ENCODE measurements at places on chromosomes 5 and 9.

DNA sequence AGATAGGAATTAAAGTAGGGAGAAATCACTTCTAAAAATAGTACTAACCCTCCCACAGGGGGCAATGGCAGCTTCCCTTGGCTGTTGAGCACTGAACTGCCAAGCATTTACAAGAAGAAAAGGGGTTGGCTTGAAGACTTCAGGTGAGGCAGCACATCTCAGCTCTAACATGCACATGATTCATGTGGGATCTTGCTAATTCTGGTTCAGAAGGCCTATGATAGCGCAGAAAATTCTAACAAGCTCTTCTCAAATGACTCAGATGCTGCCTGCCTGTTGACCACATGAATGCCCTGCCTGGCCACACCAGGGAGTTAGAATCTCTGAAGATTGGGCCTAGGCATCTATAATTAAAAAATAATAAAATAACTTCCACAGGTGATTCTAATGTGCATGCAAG lies 22.6 kb downstream of the CD180 start:
- DNase-seq = no peak

DNA sequence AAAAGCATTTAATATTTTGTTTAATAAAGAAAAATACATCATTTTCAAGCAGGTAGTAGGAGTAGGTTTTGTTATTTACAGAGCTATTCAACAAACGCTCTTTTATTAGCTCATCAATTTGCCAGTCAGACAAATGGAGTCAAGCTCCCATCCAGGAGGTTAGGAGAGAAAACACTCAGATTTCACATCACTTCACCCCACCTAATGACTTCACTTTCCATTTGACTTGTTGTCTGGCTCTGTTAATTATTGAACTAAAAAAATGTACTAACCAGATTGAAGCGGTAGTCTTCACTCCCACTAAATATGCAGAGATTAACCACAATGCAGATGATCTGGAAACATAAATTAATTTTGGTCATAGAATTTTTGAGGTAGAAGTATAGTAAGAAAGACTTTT lies 193.6 kb upstream of the VCAN start:
- DNase-seq = no peak

GRCh38 chr9:84003246-84003645 lies 22.6 kb downstream of the RMI1 start:
- no peak for DNase-seq

- no peak for DNase-seq
These were observed 589.1 kb downstream of the MTRR start for GRCh38 chr5:8458038-8458383.

DNA sequence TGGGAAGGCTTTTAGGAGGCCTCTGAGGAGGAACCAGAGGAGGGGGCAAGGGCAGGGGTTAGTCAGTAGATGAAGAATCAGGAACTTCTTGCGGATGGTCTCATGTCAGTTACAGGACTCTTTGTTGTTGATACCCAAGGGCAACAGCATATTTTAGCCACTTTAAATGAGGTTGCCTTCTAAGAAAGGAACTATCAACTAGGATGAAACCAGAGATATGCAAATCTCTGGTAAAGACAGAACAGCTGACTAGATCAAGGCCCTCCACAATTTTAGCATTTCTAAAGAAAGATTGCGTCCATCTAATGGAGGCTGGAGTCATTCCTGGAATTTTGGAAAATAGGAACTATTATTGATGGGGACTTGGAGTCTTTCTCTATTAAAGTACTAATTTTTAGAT lies 57.7 kb upstream of the KLF4 start:
- no peak for DNase-seq

- no peak for DNase-seq
These were observed 190.6 kb upstream of the C9orf72 start for GRCh38 chr9:27763831-27764230.

- no peak for DNase-seq
These were observed 28.1 kb downstream of the TMOD1 start for GRCh38 chr9:97529363-97530076.

DNA sequence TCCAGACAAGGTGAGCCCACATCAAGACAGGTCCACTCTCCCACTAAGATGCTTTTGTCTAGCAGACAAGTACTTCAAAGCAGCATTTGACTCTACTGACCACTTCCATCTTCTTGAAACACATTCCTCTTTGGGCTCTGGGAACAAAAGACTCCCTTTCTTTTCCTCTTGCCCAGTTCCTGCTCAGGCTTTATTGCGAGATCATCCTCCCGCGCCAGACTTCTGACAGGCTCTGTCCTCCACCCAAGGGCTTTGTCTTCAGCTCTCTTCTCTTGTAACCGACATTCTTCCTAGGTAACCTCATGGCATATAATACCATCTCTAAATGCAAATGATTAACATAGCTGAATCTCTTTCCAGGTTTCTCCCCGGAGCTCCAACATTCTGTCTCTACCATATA lies 85.8 kb downstream of the NUDT12 start:
- DNase-seq = no peak

DNA sequence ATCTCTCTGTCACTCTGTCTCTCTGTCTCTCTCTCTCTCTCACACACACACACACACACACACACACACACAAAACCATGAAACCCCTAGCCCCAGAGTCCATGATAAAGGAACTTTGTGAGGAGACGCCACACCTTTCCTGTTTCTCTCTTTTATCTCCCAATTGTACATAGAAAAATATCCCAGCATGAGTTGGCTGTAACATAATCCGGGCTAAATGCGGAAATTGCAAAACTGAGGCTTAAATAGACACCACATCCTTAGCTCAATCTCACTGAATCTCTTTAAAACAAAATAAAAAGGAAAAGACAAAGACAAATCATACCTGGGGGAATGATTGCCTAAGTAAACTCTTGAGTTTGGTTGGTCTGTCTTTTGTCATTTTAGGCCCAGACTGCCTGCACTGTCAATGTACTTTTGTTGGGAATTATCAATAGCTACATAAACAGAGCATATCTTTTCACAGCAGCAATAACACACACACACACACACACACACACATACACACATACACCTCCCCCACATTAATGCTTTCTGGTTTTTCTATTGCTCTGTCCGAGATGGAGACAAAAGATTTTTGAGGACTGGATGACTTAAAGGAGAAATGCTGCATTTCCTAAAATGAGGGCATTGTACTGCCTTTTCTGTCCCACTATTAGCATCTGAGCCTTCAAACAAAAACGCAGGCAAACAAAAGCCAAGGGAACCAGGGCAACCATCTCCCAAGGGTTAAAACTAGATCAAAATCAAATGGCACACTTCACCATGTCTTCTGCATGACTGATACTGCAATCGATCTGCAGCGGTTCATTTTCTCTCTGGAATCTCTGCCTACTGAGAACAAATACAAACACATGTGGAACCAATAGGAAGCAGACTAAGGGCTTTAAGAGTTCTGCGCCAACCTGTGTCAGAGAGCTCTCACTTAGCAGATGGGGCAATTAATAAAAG lies 321.5 kb downstream of the NFIB start:
- DNase-seq = no peak

GRCh38 chr9:105007143-105007542 lies 79.2 kb upstream of the ABCA1 start:
- no peak for DNase-seq

- no peak for DNase-seq
These were observed 65.3 kb upstream of the ADRB2 start for GRCh38 chr5:148760945-148761638.

- no peak for DNase-seq
These were observed 104.8 kb downstream of the GNA14 start for GRCh38 chr9:77543131-77543822.

- no peak for DNase-seq
These were observed 20.3 kb downstream of the LMX1B start for GRCh38 chr9:126633881-126634558.

DNA sequence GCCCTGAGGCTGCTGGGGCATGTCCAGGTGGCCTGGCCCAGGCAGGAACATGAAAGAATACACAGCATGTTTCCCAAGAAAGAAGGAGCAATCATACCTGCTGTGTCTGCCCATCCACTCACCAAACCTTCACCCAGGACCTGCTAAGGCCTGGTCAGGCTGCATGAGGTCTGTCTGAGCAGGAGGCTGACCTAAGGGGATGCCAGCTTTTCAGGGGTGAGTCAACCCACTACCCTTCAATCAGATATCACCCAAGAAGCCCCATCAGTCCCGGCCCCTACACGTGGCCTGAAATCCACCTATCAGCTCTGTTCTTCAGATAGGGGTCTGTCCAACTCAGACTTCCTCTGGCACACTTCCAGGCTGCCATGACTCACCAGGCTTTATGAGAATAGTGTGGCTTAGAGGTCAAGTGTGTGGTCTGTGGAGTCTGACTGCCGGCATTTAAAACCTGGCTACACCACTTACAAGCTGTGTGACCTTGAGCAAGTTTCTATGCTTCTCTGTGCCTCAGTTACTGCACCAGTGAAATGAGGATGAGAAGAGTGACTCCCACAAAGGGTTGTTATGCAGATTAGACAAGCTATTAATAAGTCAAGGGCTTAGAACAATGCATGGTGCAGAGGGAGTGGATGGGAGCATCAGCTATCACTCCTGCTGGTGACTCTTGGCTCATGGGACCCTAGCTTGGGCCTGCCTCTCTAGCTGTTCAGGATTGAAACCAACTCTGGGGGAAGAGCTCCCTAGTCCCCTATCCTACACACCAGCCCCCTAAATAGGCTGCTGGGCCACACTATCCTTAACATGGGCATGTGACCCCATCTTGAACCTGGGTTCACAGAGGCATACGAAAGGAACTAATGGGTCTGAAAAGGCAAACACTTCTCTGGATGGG lies 130.3 kb downstream of the PAX5 start:
- no peak for DNase-seq

DNA sequence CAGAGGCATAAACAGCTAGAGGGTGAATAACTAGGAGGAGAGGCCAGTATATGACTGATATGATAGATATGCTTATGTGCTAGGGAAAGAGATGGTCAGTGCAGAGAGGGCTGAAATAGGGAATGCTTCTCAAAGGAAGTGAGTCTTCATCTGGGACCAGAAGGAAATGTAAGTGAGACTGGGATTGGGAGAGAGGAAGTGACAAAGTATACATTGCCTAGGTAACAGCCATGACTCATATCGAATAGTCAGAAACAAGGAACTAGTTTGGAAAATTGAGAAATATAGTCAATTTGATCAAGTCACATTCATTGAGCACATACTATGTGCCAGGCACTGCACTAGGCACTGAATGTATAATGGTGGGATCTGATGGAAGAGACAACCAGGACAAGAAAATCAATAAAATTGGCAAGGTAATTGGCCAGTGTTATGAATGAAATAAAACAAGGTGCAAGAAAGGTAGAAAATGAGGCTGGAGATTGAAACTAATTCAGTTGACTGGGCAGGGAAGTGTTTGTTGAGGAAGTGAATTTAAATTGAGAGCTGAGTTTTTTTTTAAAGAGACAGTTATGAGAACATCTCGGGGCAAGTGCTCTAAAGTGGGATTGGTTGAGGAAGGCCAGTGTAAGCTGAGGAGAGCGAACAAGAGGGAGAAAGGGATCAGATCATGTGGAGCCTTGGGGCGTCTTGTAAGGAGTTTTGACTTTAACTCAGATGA lies 4.3 kb downstream of the ERAP2 start:
- DNase-seq = no peak

- no peak for DNase-seq
These were observed 188.9 kb downstream of the SGCD start for GRCh38 chr5:156515803-156516360.

DNA sequence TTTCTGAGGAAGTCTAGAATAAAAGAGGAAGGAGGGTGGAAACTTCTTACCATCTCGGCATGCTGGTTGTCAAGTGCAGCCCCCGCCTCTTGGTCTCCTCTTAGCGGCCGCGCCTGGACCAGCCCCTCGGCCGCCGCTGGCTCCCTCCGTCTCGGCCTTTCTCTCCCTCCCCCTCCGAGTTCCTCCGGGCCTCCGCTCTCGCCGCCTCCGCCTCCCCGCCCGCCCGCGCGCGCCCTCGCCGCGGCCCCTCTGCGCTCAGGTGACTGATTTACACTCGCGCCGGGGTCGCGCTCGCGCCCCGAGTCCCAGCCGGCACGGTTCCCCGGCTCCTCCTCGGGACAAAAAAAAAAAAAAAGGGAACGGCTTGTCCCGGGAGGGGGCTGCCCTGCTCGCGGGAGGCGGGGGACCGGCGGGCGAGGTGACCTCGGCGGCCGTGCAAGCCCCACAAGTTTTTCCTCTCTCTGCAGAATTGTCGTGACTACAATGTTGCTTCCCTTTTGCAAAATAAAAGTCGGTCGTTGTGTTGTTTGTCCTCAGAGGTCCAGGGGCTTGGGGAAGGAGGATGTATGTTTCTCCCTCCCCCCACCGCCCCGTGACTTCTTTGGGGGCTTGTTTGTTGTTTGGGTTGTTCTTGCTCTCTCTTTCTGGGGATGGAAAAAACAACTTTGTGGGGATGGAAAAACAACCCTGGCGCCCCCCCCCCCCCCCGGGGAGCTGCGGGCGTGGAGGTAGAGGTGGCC lies at the start of gene BNC2:
Gene BNC2 (minus strand): TSS at position 75 of the 740 bp plus-strand sequence. CDS start 22 bp downstream, at position 53.
- no peak for DNase-seq

DNA sequence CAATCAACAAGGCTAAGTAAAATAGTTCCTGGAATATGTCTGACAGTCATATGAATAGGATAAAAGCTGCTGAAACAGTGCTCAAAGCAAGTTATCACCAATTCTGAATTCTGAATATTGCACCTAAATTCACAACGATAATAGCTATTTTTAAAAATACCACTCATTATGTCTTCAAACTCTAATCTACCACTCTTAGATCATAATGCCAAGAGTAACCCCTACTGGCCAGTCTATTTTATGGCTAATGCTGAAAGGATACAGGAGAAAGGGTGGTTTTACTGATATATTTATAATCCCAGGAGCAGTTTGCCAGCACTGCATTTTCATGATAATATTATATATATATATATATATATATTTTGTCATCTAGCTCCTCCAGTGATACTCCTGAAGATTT lies 232.8 kb downstream of the PDE4D start:
- DNase-seq = no peak

DNA sequence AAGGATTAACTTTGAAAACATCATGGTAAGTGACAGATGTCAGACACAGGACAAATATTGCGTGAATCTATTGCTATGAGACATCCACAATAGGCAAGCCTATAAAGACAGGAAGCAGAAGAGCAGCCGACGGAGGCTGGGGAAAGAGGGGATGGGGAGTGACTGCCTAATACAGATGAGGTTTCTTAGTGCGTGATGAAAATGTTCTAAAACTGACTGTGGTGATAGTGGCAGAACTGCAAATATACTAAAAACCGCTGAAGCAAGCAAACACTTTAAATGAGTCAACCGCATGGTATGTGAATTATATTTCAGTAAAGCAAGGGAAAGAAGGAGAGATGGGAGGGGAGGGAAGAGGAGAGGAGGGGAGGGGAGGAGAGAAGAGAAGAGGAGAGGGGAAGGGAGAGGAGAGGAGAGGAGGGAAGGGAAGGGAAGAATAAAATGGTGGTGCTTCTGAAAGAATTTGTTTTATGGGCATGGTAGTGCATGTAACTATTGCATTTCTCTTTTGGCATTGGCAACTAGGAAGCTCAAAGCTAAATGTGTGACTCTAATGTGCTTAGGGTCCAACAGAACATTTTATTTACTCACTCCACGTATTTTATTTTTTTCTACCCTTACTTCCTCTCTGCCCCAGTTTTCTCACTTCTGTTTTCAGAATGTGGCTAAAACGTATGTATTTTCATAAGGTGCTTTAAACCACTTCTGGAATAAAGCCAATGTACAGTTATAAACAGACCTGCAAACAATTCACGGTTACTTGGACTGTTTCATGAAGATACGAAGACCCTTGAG lies 21.3 kb downstream of the AKNA start:
- no peak for DNase-seq

GRCh38 chr5:39740404-39740803 lies 315.6 kb upstream of the DAB2 start:
- DNase-seq = no peak

Measured in activated CD4-positive, CD25-positive, alpha-beta regulatory T cell treated with anti-CD3 and anti-CD28 coated beads, Interleukin-2, amount 50 U/mL, for 16 hours (primary cell).